ENCODE measurements at places on chromosomes 5 and 9. TPM values are rescaled to one million over a fixed set of nuclear protein-coding genes. Genes with fewer than 3 reads are reported as not detected.

Gene OBP2B
- not detected for total RNA-seq

Gene ZNF367
- total RNA-seq = 15.1 TPM

Gene PCDHB1
- not detected for total RNA-seq

GRCh38 chr5:160230686-160231527 is 1.6 kb downstream of the FABP6 start:
- no peak for DNase-seq

- no peak for DNase-seq
Observed at GRCh38 chr5:36458746-36459145, 147.7 kb upstream of the SLC1A3 start.

- no peak for DNase-seq
Observed at GRCh38 chr5:72604111-72604797, 97.0 kb upstream of the ZNF366 start.
